ENCODE measurements at places on chromosomes 4 and X.

DNA sequence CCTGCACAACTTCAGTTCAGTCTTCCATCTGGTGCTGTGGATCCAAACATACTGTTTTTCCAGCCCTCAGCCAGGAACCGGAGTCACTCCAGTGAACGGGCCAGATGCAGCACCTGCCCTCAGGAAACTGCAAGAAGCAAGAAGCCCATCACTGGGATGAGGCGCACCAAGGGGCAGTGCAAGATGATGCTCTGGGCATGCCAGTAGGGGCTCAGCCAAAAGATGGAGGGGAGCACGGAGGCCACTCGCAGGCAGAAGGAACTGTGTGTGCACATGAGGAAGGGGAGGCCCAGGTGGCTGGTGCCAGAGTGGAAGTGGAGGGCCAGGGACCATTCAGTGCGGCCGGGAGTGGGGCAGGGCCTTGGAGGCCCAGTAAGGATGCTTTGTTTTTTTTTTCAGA, 161.7 kb upstream of the MAMLD1 start:
- no peak for DNase-seq

DNA sequence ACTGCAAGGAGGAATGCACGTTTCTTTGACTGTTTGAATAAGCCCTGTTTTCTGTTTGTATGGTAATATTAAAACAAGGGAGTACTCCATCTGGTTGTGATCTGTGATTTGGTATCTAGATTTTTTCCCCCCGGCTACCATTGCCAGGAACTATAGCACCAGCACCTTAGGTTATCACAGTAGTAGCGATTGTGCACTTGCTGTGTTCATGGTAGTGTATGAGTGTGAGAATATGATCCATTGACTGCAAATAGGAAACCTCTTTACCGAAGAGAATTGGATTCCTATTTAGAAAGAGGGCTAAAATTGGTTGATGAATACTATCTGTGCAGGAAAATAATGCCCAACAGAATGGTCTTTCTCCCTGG, 69.9 kb downstream of the LARP7 start:
- no peak for DNase-seq

DNA sequence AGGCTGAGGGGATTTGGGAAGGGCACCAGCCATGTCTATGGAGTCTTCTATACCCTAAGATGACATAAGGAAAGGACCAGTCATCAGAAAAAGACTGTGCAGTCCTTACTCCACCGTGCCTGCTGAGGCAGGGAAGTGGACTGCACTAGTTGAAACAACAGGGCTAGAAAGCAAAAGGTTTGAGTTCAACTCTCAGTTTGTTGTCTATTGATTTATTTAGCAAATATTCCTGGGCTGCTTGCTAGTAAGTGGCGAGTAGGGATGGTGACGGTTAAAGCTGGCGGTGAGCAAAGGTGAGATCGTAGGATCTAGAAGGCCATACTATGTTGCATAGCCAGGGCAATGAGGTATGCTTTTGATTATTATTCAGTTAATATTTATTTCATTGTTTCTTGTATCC, 110.1 kb downstream of the SMIM20 start:
- DNase-seq: no peak

GRCh38 chr4:25154594-25155265, 5.5 kb downstream of the SEPSECS start:
- DNase-seq: no peak

GRCh38 chrX:153903238-153903980, 1.1 kb upstream of the AVPR2 start:
- DNase-seq: no peak

DNA sequence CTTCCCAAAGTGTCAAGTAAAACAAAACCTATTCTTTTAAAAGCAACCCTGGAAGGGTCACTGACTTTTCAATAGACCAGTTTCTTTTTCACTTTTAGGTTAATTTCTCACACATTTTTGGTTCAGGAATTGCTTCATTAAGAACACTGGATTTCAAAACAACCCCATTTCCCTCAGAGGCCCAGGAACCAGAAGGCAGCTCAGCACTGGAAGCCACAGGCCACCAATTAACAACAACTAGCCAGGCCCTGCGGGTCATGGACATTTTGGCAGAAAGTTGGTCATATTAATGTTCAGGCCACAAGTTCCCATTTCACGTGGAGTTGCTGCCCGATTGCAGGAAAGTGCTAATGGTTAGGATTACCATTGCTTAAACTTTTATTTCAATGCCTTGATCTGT, 39.8 kb downstream of the HAND2 start:
- no peak for DNase-seq

GRCh38 chrX:70508296-70508911, 63.8 kb downstream of the DLG3 start:
- no peak for DNase-seq

DNA sequence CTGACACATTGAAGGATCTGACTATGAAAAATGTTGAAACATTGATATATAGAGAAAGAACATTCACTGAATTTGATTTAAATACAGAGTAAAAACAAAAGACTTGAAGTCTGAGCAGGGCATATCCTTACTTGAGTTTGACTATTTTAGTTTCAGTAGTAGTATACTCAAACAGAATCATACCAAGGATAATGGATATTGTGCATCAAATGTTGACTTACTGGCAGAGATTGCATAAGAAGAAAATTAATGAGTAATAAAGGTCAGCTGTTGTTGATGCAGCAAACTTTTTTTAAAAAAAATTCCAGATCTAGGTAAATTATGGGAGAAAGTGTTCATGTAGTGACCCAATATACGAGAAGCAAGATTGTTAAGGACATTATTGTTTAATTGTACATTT, 94.5 kb upstream of the APOOL start:
- no peak for DNase-seq

GRCh38 chr4:73499996-73500765, 18.6 kb downstream of the AFM start:
- DNase-seq: no peak

DNA sequence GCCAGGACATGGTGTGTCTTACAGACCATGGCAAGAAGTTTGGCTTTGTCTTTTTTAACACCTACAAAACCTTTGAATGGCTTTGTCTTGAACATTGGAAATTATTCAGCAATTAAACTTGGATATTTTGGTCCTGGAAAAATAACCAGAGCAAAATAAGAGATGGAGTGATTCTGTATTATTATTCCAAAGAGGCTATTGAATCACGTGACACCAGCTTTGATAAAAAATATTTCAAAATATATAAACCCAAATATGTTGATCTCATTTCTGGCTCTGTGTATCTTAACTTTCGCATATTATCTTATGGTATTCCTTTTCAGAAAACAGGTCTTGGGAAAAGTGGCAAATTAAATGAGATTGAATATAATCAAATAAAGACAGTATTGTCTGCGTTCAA, 32.6 kb upstream of the GIMD1 start:
- DNase-seq: no peak

GRCh38 chr4:175071123-175071522, 153.0 kb downstream of the ADAM29 start:
- no peak for DNase-seq

DNA sequence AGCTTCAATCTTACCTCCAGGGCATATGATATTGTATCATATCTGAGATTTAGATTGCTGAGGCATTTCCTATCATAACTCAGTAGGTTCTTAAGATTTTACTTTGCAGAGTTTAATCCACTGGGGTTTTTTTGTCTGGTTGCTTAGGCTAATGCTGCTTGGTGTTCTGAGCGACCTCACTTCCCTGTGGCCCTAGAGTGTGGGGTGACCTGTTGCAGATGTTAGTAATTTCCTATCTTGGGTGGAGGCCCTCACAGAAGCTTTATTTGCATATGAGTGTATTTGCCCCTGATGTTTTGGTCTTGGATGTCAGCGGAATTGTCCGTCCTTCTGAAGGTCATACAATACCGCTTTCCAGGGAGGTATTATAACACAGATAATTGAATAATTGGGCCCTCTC, 137.1 kb downstream of the NDST3 start:
- DNase-seq: no peak

DNA sequence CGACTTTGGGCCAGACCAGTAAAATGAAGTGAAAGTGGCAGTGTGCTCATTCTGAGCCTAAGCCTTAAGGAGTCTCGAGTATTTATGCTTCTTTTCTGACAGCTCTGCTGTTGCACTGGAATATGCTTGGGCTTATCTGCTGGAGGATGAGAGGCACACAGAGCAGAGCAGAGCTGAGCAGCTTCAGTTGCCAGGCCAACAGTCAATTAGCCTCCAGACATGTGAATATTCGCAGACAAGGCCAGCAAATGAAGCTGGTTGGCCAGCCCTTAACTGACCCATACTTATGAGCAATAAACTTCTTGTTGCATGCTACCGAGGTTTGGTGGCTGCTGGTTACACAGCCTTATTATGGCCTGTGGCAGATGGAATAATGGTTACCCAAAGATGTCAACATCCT, 203.0 kb upstream of the GEMIN8 start:
- DNase-seq: no peak

GRCh38 chr4:87108142-87108546, 112.3 kb downstream of the KLHL8 start:
- DNase-seq: peak; percentile 48

GRCh38 chr4:93065790-93066189, 762.0 kb downstream of the GRID2 start:
- DNase-seq: no peak

- no peak for DNase-seq
These were observed 515.5 kb downstream of the STPG2 start for GRCh38 chr4:97627750-97628149.

GRCh38 chr4:48795108-48795507, 15.0 kb upstream of the FRYL start:
- DNase-seq: no peak

DNA sequence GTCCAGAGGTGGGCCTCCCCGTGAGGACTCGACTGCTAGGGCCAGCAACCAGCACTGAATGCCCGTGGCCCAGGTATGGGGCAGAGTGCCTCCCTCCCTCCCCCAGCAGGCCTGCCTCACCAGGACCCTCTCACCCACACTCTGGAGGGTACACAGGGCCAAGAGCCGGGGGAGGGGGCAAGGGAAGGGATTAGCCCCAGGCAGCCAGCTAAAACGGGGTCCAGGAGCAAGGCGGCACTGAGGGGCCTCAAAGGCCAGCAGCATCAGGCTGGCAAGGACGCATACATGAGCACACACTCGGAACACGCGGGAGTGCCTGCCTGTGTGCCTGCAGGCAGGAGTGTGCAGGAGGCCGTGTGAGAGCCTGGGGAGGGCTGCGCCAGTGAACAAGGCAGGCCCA, 18.3 kb upstream of the DUSP9 start:
- no peak for DNase-seq

- no peak for DNase-seq
These were observed 116.2 kb upstream of the TLL1 start for GRCh38 chr4:165756836-165757235.

- DNase-seq: no peak
These were observed 268.3 kb downstream of the TMA16 start for GRCh38 chr4:163762741-163763140.

GRCh38 chrX:34586936-34587335, 70.1 kb downstream of the TMEM47 start:
- no peak for DNase-seq

DNA sequence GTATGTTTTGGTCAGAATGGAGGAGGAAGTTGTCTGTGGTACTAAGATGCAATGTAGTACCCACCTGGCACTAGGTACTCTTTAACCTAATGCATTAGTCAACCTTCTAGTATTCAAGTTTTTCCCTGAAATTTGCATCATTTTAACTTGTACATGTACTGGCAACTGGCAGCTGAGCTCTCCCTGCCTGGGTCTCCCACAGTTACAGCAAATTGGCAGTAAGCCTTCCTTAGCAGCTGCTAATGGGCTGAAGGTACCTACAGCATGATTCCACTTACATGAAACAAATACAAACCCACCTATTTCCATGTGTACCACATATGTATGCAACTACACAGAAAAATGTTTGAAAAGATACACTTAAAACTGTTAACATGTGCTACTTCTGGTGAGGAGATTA, 8.1 kb upstream of the KLHL2 start:
- DNase-seq: no peak

DNA sequence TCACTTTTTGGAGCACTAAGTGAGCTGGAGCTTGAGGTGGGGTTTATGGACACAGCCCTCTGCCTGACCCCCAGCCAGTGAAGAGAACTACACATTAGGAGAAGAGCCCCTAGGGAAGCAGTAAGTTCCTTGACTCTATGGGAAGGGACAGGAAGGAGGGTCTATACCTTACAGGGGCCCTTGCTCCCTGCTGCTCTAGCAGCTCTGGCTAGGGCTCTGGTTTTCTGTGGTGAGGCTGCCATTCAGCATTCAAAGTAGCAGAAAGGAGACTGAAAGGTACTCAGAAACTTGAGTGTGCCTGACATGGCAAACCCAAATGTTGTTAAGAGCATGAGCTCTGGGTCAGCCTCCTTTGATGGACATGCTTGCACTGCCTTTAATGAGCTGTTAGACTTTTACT, 144.0 kb upstream of the KIT start:
- DNase-seq: no peak

DNA sequence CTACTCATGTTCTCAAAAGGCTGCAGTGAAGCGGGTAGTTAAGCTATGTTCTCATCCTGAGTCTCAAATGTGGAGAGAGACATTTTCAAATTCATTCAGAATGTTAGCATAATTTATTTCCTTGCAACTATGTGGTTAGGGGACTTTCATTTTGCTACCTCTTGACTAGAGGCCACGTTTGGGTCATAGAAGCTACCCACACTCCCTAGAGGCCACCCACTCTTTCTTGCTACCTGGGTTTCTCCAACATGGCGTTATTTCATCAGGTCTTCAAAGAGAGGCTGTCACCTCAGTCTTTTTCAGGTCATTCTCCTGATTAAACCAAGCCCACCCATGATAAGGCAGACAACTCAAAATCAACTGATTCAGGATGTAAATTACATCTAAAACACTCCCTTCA, 34.3 kb upstream of the NLGN4X start:
- DNase-seq: no peak

- DNase-seq: no peak
These were observed 212.9 kb downstream of the PDHA2 start for GRCh38 chr4:96052827-96053226.

GRCh38 chr4:48898733-48899431, 7.7 kb downstream of the OCIAD2 start:
- no peak for DNase-seq

GRCh38 chrX:155841232-155841631, 39.9 kb upstream of the VAMP7 start:
- DNase-seq: no peak

DNA sequence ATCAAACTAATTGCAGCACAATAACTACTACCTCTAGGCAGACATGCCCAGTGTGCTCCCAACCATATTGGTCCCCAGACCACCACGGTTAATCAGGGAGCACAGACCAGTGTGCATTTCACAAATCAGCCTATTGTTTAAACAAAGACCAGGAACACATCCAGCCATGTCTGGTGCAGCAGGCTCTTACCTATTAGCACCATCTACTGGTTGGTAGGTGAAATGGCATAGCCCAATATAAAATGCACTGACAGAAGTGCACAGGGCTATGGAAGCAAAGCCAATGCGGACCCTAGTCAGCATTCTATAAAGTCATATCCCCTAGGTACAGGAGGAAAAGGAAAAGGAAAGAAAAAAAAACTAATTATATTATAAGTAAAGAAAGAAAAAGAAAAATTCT, 15.5 kb upstream of the CYLC1 start:
- DNase-seq: peak; percentile 4

DNA sequence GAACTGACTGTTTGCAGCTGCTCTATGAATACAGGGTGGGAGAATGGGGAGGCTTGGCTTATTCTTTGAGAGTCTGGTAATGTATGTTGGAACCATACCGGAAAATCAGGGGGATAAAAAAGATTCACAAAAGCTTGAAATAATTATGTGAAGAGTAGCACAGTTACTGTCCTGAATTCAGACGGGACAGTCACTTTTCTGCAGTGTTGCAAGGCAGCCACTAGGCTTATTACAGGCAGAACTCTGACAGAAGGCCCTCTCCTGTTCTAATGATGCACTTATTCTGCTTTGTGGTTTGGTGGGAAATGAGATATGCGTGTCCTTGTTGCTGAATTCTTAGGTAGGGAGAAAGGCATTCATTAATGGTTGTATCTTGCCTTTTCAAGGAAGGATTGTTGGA, 37.2 kb downstream of the GUCY1B1 start:
- no peak for DNase-seq
